Stimulated activated CD4-positive, alpha-beta T cell treated with anti-CD3 and anti-CD28 coated beads, Interleukin-12 subunit alpha, Interleukin-12 subunit beta, amount 100 ng/mL, for 48 hours (primary cell): ENCODE measurements at places on chromosomes 6 and 20.
A peak's percentile ranks its signal among the peaks of the same experiment; 100 is the strongest.

GRCh38 chr6:34015586-34015985, 130.3 kb downstream of the GRM4 start:
- no peak for DNase-seq

DNA sequence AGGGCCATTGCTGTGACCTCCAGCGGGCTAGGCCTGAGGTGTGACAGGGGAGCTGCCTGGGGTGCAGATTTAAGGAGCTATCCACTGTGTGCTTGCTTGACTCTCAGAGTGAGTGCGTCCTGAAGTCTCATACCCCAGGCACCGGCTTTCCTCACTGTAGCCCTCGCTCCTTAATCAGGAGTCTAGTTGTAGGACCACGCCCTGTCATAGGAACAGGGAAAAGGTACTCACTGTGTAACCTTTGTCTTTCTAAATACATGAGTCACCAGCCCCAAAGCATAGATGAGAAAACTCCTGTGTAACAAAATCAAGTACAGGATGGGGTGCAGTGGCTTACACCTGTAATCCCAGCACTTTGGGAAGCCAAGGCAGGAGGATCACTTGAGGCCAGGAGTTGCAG, 141.7 kb downstream of the TMEM242 start:
- no peak for DNase-seq

- no peak for DNase-seq
Measured at GRCh38 chr20:33710681-33711445, 9.2 kb downstream of the PXMP4 start.

GRCh38 chr6:40170856-40171255, 236.6 kb upstream of the MOCS1 start:
- DNase-seq = no peak

- DNase-seq = no peak
Measured at GRCh38 chr20:879626-880025, 36.5 kb downstream of the ANGPT4 start.

- no peak for DNase-seq
Measured at GRCh38 chr20:61104232-61104631, 147.8 kb upstream of the CDH4 start.

- no peak for DNase-seq
Measured at GRCh38 chr20:329851-330232, 4.5 kb downstream of the SOX12 start.

DNA sequence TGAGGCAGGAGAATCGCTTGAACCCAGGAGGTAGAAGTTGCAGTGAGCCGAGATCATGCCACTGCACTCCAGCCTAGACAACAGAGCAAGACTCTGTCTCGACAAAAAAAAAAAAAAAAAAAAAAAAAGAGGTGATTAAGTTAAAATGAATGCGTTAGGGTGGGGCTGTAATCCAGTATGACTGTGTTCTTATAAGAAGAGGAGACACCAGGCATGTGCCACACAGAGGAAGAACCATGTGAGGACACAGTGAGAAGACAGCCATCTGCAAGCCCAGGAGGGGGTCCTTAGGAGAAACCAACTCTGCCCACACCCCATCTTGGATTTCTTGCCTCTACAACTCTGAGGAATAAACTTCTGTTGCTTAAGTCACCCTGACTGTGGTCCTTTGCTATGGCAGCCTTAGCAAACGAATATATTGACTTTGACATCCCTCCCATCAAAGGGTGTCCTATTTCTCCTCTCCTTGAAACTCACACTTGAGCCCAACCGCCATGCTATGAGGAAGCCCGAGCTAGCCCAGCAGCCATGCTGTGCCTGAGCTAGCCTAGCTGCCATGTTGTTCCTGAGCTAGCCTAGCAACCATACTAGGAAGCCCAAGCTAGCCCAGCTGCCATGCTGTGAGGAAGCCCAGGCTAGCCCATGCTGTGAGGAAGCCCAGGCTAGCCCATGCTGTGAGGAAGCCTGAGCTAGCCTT, 15.8 kb upstream of the PPP1R16B start:
- DNase-seq = no peak

- no peak for DNase-seq
Measured at GRCh38 chr6:6694368-6694780, 105.9 kb downstream of the LY86 start.

DNA sequence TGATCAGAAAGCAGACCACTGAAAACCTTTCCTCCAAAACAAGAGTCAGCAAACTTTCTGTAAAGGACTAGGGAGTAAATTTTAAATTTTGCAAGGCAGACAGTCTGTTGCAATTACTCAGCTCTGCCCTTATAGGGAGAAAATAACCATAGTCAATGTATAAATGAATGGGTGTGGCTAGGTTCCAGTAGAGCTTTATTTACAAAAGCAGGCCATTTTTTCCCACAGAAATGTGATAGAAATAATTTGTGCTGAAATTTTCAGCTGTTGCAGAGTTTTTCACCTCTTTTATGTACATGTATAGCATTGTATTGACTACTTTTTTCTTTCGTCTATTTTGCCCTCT, 7.7 kb downstream of the AMD1 start:
- no peak for DNase-seq

GRCh38 chr6:33419580-33420490, at the start of gene SYNGAP1:
SYNGAP1 (plus strand) TSS chr6:33420065; CDS start chr6:33420265, 200 bp downstream.
- no peak for DNase-seq

GRCh38 chr20:8223091-8223870, 91.2 kb downstream of the PLCB1 start:
- no peak for DNase-seq

DNA sequence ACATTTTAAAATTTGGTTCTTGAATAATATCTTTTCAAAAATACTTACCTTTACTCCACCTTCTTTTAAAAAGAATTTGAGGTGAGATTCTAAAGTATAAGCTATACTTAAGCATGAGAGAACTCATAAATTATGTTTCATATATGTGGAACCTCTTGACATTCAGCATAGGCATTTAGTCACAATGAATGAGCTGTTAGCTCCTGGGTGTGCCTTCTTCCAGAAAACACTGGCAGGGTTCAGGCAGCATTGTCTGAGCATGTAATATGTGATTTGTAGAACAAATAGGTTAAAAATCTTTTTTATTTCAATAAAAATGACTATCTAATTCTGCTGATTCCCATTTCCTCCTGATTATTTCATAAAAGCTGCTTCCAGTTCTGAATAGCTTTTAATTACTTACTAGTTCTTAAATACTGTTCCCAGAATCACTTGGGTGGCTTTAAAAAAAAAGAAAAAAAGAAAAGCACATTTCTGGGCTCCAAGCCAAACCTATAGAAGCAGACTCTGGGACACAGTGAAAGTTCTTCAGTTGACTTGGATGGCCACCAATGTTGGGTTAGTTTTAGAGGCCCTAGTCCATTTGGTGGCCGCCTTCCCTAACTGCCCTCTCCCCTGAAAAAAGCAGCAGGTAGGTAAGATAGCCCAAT, 20.2 kb downstream of the RNF8 start:
- no peak for DNase-seq

DNA sequence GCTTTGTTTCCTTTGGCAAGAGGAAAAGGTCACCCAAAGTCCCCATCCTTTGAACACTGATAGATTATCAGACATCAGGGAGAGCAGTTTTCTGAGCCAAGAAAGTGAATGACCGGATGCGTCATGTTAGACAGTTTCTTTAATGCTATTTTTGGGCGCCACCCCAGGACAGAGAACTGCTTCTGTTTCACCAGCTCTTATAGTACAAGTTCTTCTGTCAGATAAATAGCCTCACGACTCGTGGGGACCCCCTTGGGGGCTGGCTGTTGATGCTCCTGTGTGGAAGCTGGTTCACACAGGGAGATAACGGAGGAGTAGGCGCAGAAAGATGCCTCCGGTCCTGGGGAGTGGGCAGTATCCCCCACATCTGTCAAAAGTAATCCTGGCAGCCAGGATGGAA, 54.6 kb downstream of the NPEPL1 start:
- no peak for DNase-seq

GRCh38 chr6:146305951-146306350, 237.7 kb upstream of the RAB32 start:
- DNase-seq = no peak

DNA sequence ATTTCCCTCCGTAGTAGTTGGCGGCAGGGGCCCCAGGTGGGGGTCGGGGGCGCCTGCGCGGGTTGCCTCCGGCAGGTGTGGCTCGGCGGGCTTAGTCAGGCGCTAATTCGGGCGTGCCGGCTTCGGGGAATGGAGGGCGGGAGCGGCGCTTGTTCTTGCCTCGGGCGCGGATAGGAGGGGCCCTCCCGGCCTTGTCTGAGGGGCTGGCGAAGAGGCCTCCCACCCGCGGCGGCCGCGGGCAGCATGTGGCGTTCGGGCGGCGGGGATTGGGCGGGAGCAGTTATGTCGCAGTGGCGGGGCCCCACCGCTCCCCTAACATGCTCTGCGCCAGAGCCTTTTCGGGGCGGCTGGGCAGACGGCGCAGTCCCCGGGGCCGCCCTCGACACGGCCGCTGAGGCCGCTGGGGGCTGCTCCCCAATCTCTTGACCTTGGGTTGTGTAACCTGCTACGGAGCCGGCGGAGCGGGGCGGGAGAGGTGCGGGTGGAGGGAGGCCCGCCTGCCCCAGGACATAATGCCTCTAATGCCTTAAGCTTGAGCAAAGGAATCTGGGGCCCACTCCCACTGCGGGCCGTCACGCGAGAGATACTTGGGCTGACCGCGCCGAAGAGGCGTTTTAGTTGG, 1.1 kb downstream of the AMD1 start:
- peak; percentile 35 for DNase-seq

GRCh38 chr6:10615675-10616074, 78.7 kb downstream of the C6orf52 start:
- DNase-seq = no peak

DNA sequence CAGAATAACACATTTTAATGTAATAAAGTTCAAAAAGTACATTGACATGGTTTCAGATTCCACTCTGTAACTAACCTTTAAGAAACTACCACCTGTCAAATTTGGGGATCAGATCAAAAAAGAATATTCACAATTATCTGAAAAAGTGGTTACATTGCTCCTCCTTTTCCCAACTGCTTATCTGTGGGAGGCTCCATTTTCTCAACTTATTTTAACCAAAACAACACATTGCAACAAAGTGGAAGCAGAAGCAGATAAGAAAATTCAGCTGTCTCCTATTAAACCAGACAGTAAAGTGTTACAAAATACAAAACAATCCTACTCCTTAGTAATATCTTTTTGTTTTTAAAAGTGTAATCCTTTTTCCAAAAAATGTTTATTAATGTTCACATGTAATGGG, 61.4 kb downstream of the PDSS2 start:
- DNase-seq = no peak

- no peak for DNase-seq
Measured at GRCh38 chr20:17262786-17263185, 35.9 kb downstream of the PCSK2 start.

DNA sequence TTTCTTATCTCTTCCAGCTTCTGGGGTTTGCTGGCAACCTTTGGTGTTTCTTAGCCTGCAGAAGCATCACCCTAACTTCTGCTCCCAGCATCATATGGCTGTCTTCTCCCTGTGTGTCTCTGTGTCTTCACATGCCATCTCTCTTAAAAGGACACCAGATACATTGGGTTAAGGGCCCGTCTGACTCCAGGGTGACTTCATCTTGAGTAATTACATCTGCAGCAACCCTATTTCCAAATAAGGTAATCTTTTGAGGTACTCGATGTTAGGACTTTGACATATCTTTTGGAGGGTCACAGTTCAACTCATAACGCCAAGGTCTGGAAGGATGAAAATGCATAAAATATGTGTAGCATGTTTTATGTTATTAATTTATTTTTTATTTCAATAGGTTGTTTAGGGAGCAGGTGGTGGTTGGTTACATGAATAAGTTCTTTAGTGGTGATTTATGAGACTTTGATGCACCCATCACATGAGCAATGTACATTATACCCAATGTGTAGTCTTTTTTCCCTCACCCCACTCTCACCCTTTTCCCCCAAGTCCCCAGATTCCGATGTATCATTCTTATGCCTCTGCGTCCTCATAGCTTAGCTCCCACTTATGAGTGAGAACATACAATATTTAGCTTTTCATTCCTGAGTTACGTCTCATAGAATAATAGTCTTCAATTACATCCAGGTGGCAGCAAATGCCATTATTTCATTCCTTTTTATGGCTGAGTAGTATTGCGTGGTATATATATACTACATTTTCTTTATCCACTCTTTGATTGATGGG, 131.1 kb downstream of the TBXT start:
- DNase-seq = no peak

DNA sequence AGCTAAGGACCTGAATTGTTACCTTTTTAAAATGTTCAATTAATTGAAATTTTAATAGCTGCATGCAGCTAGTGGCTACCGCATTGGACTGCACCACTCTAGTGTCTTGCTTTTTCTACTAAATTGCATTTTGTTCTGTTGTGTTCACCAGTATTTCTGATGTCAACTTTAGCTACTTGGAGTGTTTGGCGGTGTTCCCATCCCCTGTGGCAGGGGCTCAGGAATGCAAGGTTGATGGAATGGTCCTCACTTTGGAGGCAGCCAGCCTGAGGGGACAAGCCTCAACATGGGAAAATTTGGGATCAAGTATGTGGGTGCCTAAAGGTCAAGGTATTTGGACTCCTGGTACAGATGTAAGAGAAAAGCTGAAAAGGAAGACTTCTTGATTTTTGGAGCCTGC, 230.1 kb upstream of the PRND start:
- no peak for DNase-seq

DNA sequence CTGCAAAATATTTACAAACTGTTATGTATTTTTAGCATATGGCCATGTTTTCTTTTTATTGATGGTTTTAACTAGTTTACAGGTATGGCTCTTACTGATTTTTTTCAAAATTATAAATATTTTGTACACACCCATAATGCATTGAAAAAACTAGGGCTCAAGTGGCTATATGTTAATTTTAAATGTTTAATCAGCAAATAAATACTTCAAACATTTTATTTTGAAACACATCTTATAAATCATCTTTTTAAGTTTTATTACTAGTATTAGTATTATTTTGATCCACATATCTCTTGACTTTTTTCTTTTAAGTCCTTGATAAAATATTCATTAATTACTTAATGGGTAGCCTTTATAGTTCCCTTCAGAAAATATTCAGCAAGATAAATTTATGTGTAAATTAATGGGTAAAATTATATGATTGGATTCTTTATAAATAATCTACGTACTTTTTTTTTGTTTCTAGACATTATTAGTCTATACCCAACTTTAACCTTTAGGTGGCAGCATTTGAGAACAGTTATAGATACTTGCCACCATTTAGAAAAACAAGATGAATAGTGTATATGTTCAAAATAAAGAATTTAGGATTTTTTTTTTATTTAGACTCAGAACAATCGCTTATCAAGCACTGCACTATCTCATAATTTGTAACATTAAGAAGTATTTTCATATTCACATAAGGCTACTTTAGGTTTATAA, 241.9 kb downstream of the ADGRB3 start:
- DNase-seq = no peak

GRCh38 chr6:81777586-81778268, 25.2 kb upstream of the TENT5A start:
- no peak for DNase-seq

GRCh38 chr20:6942266-6942665, 174.8 kb downstream of the BMP2 start:
- DNase-seq = no peak

- no peak for DNase-seq
Measured at GRCh38 chr6:98044791-98045470, 761.9 kb upstream of the MMS22L start.

GRCh38 chr6:143902827-143903226, 38.6 kb downstream of the ZC2HC1B start:
- DNase-seq = no peak

- DNase-seq = no peak
Measured at GRCh38 chr20:58682656-58683531, 9.7 kb upstream of the NPEPL1 start.

GRCh38 chr20:45701104-45701503, 734 bp upstream of the WFDC13 start:
- no peak for DNase-seq

- no peak for DNase-seq
Measured at GRCh38 chr6:105445481-105445880, 42.6 kb upstream of the PREP start.

- DNase-seq = no peak
Measured at GRCh38 chr6:136772685-136773472, 19.4 kb downstream of the MAP3K5 start.
